Activated CD4-positive, alpha-beta T cell treated with anti-CD3 and anti-CD28 coated beads for 1 hour (primary cell): ENCODE measurements at places on chromosomes 12 and 14.

GRCh38 chr14:55600784-55601561 lies 21.0 kb downstream of the KTN1 start:
- DNase-seq = no peak

DNA sequence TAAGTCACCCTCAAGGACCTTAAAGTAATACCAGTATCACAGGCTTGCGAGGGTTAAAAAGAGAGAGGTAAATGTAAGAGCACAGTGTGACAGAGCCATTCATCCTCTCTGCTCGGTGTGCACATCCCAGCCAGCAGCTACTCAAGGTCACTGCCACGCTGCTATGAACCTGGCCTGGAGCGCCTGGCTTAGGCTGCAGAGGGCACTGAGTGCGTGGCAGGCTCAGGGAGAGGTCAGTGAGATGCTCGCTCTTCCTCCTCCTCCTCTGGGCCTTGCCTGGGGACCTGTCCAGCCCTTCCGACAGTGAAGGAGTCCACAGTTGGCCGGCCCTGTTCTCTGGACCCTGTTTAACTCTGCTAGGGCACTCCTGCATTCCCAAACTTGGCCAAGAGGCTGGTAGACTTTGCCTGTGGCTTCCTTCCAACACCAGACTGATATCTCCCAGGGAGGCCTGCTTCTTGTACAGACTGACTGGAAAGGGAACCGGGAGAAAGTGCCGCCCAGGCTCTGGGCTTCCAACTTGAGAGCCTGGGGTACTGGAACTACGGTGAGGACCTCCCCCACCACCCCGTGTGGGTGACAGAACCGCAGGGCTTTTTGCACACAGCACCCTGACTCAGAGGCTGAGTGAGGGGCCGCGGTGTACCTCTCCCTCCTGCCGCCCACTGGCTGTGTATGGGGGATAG lies 62.6 kb upstream of the CORO1C start:
- DNase-seq = no peak

GRCh38 chr12:50132505-50133135 lies 20.6 kb downstream of the COX14 start:
- no peak for DNase-seq

- DNase-seq = no peak
Measured at GRCh38 chr12:22083167-22083566, 37.1 kb downstream of the CMAS start.

DNA sequence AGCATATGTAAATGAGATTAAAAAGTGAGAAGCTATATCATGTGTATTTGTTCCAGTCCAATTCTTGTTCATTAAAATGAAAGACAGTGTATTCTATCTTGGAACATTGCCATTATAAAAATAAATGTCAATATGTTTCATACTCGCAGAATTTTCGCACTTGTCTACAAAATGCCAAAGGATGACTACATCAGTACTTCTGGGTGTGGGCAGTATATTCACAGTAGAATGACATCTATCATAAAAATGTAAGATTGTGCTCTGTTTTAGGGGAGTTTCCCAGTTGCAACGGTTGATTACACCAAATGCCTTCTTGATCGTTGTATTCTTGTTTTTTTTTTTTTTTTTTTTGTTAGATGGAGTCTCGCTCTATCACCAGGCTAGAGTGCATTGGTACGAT lies 292.3 kb upstream of the E2F7 start:
- DNase-seq = no peak

- no peak for DNase-seq
Measured at GRCh38 chr12:23540572-23540971, 408.9 kb downstream of the SOX5 start.
